ELR (cell line): ENCODE measurements at places on chromosomes 13 and 19.

- DNase-seq: no peak
These were observed 204.0 kb upstream of the STARD13 start for GRCh38 chr13:33489563-33489962.

DNA sequence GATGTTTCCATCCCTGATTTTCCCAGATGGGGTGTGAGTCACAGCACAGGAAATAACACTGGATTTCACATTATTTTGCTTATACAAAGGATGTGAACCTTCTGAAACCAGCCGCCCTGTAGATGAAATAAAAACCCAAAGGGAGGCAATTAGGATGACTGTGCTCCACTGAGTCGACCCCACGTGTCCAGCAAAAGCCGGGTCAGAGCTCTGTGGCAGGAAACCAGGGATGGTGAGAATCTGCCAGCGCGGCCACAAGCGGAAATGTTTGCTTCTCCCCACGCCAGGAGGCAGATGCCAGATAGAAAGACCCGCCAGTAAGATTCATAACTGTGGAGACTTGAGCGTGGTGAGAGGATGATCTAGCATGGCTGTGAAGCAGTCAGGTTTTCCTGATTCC lies 764.4 kb downstream of the LIG4 start:
- DNase-seq: peak; percentile 62

GRCh38 chr13:32837973-32838927 lies 178.0 kb upstream of the KL start:
- no peak for DNase-seq

DNA sequence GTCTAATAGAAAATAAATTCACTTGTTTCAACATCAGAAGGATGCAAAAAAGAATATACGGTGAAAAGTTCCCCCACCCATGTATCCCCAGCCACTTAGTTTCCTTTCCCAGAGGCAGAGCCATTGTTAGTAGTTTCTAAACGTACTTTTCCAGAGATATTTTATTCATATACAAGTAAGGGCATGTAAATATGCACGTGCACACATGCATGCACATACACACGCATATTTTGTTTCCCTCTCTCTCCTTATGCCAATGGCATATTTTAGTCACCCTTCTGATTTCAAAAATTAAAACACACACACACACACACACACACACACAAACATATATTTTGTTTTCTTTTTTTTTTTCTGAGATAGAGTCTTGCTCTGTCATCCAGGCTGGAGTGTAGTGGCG lies 147.4 kb downstream of the PDS5B start:
- DNase-seq: no peak

- no peak for DNase-seq
These were observed 9.6 kb downstream of the PLPPR3 start for GRCh38 chr19:812049-812746.

DNA sequence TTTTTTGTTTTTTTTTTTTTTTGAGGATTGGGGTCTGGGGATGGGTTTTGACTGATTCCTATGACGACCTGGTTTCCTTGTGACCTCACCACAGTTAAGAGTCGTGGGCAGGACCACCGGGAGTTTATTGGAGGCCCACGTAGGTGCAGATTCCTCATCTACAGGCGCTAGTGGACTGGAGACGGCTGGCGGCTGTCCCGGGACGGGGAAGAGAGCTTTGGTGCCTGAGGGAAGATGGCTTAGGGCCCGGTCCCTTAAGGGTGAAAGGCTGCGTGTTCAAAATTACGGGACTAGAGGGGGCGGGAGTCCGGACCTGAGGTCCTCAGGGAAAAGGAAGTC lies 682 bp upstream of the TEAD2 start:
- peak; percentile 53 for DNase-seq

DNA sequence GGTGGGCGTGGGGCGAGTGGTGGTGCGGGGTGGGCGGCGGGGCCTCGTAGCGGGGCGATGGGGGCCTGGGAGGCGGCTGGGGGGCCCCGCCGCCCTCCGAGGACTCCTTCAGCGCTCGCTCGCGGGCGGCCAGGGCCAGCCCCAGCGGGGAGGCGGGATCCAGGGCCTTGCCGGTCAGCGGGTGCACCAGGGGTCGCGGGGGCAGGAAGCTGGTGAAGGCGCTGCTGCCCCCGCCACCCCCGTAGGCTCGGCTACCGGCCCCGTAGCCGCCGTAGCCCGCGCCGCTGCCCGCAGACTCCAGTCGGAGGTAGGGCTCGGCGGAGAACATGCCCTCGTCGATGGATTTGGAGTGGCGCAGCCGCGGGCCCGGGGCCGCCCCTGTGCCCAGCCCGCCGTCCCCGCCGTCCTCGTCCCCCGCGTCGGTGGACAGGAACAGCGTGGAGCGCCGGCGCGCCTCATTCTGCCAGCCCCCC lies 18.6 kb downstream of the C19orf81 start:
- DNase-seq: no peak

DNA sequence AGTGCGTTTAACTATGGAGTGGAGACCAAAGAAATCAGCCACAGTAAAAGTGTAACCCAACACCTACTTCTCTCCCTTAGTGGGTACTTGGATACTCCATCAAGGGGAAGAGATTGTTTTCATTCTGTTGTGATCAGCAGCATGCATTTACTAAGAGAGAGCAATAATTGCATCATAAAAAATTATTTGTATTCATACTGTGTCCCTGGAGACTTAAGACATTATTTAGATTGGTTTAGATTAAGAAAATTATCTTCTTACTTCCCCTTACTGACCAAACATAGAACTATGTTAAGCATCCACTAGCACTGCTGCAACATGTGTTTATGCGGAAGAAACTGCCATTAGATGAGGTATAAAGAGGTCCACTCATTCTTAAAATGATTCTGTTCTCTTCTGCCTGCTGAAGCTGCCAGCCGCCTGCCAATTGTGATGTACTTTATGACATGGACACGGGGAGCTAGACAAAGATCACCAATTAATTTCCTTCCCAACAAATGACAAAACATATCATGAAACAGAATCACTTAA lies 738.5 kb downstream of the DIAPH3 start:
- DNase-seq: peak; percentile 3

DNA sequence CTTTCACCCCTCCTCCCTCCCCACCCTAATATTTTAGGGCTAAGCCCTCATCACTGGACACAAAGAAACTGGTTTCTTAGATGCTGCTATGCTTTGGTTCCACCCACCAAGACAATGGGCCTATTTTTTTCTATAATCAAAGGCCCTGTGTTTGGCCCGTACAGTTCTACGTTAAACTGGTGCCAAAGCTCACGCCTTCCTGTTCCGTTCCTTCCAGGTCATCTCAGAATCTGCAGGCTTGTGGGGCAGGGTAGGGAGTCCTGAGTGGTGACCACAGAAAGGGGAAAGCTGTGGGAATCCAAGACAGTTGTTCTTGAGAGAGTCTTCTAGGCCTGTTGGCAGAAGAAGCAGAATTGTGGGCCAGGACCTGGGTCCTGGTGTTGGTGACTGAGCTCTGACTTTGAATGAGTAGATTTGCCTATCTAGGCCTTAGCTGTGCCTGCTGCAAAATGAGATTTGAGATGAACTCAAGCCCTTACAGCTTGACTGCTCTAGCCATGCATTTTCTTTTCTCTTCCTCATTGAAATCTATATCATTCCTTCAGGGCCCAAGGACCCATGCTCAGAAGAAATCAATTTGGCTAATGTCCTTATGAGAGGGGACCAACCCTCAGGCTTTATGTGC lies 19.1 kb upstream of the CXCL17 start:
- no peak for DNase-seq

DNA sequence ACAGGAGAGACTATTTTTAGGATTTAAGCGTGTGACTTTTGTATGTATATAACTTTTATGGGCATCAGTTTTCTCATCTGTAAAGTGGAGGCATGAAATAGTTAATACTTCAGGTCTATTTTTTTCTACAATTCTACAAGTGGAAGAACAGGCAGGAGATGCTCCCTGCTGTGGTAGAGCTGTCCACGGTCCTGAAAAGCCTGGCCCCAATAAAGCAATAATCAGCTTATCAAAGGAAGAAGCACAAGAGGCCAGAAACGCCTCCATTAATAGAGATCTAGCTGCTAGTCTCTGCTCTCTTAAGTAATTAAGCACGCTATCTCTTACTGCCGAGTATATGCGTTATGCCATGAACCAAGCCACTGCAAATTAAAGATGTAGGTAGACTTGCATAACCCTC lies 28.0 kb upstream of the WASF3 start:
- peak; percentile 60 for DNase-seq

DNA sequence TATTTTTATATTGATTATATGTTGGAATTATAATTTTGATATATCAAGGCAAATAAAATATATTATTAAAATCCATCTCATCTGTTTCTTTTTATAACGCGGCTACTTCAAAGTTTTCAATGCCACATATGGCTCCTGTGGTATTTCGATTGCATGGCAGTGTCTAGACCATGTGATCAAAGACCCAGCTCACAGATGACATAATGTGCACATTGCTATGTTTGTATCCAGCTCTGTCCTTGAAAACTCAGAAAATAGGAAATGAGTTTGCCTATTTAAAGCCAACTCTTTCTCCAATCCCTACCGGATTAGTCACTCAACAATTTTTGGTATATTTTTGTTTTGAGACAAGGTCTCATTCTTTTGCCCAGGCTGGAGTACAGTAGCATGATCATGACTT lies 26.2 kb downstream of the TMTC4 start:
- DNase-seq: no peak

GRCh38 chr19:19909654-19910053 lies 8.9 kb downstream of the ZNF93 start:
- DNase-seq: no peak

- peak; percentile 38 for DNase-seq
These were observed 819.2 kb downstream of the UQCRFS1 start for GRCh38 chr19:28393574-28394336.

- no peak for DNase-seq
These were observed 28.4 kb upstream of the GPR183 start for GRCh38 chr13:99335603-99336002.

- no peak for DNase-seq
These were observed 1.3 kb upstream of the CLASRP start for GRCh38 chr19:45037393-45038169.

- DNase-seq: no peak
These were observed 10.7 kb upstream of the SPACA4 start for GRCh38 chr19:48595833-48596232.

- DNase-seq: no peak
These were observed 6.9 kb downstream of the THSD1 start for GRCh38 chr13:52399046-52399445.

DNA sequence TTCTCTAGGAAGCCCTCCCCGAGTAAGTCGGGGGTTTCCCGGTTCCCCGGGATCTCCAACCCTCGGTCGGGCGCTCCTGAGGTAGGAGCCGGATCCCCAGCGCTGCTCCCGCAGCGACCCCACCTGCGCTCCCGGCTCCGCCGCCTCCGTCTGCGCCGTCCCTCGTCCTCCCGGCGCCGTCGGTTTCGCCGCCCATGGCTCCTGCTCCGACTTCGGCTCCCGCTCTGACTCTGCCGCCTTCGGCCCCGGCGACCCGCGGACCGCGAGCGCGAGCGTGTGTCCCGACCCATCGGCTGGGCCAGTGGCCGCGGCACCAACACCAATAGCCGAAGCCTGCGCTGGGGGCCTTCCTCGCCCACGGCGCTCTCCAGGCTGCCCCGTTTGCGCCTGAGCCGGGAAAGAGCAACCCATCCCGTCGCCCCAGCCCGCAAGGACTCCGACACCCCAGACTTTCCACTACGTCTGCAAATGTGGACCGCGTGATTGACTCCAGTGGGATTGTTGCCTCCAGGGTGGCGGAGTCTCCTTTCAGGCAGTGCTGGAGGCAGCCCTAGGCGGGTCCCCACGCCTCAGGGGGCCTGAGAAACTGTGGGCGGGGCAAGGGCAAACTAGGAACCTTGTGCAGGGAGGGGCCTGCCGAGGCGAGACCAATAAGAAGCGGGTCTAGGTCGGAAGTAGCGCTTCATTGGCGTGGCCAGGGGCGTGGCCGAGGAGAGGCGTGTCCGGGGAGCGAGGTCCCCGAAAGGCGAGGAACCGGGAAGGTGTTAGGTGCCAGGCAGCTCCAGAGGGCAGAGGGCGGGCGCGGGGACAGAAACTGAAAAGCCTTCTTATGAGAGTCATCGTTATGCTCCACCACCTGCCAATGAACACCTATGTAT lies at the start of gene CACTIN:
Gene CACTIN (minus strand): TSS at position 318 of the 878 bp plus-strand sequence. CDS start 28 bp downstream, at position 290.
- peak; percentile 100 for DNase-seq

DNA sequence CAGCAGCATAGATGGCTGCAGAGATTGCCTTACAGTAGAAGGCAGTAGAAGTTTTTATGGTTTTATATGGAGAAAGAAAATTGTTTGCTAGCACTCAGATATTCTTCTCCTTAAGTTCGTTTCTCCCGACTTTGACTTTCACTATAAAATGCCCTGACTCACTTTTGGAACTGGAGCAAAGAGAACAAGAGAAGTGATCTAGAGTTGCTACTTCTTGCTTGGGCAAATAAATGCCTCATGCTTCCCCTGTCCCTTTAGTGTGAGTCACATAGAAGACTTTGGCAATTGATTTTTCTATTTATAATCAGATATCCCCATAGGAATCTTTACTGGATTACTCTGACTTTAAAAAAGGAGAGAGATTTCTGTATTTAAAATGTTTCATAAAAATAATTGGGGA lies 46.9 kb downstream of the ITGBL1 start:
- no peak for DNase-seq

DNA sequence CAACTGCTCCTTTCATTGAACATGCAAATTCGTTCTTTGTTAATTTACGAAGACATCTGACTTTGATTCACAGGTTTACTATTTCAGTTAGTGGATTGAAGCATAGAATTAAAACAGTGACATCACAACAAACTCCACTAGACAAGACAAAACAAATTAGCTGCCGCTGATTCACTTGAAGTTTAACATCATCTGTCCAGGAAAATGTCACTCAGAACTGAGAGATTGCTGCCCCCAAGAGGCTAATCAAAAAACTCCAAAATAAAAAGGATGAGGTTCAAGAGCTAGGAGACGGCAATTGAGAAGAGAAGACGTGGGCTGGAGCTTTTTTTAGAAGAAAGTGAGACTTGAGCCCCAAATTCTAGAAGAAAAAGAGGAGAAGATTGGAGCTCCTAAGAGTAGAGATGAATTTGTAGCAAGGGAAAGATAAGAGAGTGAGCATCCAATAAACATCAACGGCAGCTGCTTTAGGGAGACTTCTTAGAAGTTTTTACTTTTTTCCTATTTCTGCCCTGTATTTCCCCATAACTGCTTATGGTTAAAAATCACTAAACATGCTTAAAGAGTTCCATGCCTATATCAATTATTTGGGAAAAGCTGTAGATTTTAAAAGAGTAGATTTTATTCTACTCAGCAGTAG lies 40.8 kb upstream of the TPP2 start:
- DNase-seq: peak; percentile 59

- DNase-seq: peak; percentile 80
These were observed 38.8 kb upstream of the GATAD2A start for GRCh38 chr19:19366434-19367396.

DNA sequence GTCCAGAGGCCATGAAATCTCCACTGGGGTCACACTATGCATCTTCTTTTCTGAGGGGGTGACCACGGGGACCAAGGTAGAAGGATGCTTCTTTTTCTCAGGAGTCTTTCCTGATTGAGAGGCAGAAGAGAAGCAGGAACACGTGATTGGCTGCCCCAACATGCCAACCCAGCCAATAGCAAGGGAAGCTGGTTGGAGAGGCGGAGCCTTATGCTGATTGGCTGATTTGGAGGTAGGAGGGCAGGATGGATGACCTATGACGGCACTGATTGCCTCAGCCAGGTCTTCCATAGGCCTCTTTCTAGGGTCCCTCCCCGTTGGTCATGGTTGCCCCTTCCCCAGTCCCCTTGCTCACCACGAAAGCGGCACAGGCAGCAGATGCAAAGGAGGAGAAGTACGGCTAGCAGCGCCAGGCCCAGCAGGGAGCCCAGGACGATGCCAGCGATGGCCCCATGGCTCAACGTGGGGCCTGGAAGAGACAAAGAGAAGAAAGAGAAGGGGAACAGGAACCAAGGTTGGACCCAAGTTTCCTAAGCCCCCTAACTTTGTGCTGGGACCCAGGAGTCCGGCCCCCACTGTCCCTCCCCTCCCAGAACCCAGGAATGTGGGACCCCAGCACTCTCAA lies 8.0 kb downstream of the VSIG10L start:
- no peak for DNase-seq
